CD4-positive, alpha-beta memory T cell (primary cell): ENCODE measurements at places on chromosomes 1 and 21. TPM values are rescaled to one million over a fixed set of nuclear protein-coding genes. Genes with fewer than 3 reads are reported as not detected.

DNA sequence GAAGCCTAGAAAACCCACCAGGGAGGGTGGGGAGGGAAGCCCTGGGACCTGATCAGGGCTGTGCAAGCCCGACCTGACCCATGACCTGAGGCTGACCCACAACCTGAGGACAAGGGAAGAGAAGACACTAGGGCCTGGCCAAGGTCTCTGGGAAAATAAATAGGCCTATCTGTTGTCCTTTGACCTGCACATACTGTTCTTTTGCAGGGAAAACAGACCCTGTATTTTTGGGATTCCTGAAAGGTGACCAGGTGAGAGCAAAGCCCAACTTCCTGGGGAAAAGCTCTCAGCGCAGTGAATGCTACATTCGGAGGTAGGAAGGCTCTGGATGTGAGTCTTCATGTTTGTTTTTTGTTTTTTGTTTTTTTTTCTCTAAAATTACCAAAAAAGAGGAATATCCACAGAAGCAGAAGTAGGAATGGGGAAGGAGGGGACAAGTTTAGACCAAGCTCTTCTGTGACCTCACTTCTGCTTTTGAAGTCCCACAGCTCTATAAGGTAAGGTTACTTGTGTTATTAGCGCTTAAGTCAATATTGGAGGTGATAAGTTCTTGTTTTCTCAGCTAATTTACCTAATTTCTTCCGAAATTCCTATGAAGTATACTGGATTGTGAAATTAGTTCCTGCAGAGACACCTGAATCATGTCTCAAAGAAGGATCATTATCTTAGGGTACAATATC is 26.2 kb upstream of the LYST start:
- H3K4me1 ChIP-seq, result peaks cover 11% of the 10 kb centered on the region
- H3K27ac ChIP-seq, result no peak overlapping the region
- no peak overlapping the region for H3K4me3 ChIP-seq
- H3K27me3 ChIP-seq, result no peaks in the 10 kb centered on the region
- no peaks in the 10 kb centered on the region for H3K36me3 ChIP-seq

- no peak overlapping the region for H3K27ac ChIP-seq
- no peaks in the 10 kb centered on the region for H3K36me3 ChIP-seq
- no peak for DNase-seq
- H3K4me3 ChIP-seq, result no peak overlapping the region
- no peaks in the 10 kb centered on the region for H3K27me3 ChIP-seq
- no peaks in the 10 kb centered on the region for H3K4me1 ChIP-seq
Measured at GRCh38 chr1:220301630-220302029, 29.4 kb upstream of the RAB3GAP2 start.

DNA sequence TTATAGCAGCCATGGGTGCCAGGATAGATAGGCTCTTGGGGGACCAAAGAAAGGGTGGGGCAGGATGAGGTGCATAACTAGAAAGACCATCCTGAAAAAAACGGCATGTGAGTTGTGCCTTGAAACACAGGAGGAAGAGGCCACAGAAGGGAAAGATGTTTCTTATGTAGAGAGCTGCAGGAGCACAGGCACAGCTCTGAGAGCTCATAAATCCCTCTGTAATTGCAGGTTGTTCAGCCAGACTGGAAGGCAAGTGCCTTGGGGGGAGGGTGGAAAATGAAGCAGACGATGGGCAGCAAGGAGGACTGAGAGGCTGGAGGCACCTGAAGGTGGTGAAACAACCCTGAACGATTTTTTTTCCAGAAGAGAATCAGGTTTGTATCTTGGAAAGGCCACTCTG is 170.7 kb downstream of the NR5A2 start:
- no peak overlapping the region for H3K4me3 ChIP-seq
- H3K36me3 ChIP-seq, result no peaks in the 10 kb centered on the region
- no peaks in the 10 kb centered on the region for H3K27me3 ChIP-seq
- H3K4me1 ChIP-seq, result no peaks in the 10 kb centered on the region
- no peak overlapping the region for H3K27ac ChIP-seq
- DNase-seq, result no peak

DNA sequence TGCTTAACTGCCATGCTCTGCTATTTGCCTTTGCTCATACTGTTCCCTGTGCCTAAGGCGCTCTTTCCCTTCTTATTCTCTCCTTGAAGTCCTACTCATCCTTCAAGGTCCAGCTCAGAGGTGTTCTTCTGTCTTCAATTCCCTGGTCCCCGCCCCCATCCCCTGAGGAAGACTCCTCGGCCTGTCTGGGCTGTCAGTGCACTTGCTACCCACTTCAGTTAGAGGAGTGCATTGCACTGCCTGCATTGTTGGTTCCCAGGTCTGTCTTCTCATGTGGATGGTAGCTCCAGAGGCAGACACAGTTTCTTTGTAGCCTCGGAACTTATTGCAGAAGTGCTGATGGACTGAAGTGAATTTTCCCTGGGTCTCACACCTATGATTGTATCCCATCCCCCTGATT is 194.0 kb downstream of the C1orf94 start:
- no peaks in the 10 kb centered on the region for H3K36me3 ChIP-seq
- H3K4me1 ChIP-seq, result no peaks in the 10 kb centered on the region
- H3K4me3 ChIP-seq, result no peak overlapping the region
- H3K27me3 ChIP-seq, result peaks cover 4% of the 10 kb centered on the region
- H3K27ac ChIP-seq, result no peak overlapping the region
- DNase-seq, result no peak

- no peaks in the 10 kb centered on the region for H3K36me3 ChIP-seq
- H3K4me1 ChIP-seq, result no peaks in the 10 kb centered on the region
- H3K4me3 ChIP-seq, result no peak overlapping the region
- H3K27me3 ChIP-seq, result no peaks in the 10 kb centered on the region
Measured at GRCh38 chr1:157411769-157412168, 140.5 kb downstream of the FCRL5 start.

- no peak overlapping the region for H3K27ac ChIP-seq
- no peaks in the 10 kb centered on the region for H3K27me3 ChIP-seq
- no peak overlapping the region for H3K4me3 ChIP-seq
Measured at GRCh38 chr21:45379171-45379900, 25.6 kb upstream of the COL18A1 start.

DNA sequence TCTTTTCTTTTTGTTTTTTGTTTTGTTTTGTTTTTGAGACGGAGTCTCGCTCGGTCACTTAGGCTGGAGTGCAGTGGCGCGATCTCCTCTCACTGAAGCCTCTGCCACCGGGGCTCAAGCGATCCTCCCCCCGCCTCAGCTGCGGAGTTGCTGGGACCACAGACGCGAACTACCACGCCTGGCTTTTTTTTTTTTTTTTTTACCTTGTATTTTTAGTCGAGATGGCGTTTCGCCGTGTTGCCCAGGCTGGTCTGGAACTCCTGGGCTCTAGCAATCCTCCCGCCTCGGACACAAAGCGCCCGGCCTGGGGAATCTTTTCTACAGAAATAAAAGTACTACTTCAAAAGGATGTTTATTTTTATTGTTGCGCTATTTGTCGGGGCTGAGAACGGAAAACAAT is 1.1 kb upstream of the SETDB1 start:
- peak overlapping the region; percentile 97 for H3K4me3 ChIP-seq
- H3K27ac ChIP-seq, result no peak overlapping the region
- no peaks in the 10 kb centered on the region for H3K27me3 ChIP-seq

DNA sequence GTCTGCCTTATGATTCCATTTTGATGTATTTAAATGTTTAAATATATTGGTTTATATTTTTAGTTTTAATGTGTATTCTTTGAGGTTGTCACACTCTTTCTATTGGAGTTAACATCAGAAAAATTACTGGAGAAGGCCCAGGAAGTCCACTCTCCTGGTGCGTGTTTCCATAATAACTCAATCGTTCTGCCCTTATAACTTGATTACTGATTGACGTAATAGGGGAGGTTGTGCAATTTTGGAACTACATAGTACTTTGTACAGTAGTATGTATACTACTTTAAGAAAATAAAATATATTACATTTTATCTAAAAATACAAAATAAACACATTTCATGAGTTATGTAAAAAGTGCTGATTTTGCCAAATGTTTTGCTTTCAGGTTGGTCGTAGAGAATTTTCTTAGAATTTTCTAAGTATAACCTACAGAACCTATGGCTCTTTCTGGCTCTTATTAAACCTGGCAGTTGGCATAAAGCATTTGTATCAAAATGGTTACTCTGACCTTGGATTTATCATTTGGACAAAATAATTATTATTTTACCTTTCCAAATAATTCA is 5.7 kb downstream of the PLA2G4A start:
- no peaks in the 10 kb centered on the region for H3K27me3 ChIP-seq
- no peak overlapping the region for H3K27ac ChIP-seq
- no peaks in the 10 kb centered on the region for H3K36me3 ChIP-seq
- no peak for DNase-seq
- no peaks in the 10 kb centered on the region for H3K4me1 ChIP-seq
- no peak overlapping the region for H3K4me3 ChIP-seq

DNA sequence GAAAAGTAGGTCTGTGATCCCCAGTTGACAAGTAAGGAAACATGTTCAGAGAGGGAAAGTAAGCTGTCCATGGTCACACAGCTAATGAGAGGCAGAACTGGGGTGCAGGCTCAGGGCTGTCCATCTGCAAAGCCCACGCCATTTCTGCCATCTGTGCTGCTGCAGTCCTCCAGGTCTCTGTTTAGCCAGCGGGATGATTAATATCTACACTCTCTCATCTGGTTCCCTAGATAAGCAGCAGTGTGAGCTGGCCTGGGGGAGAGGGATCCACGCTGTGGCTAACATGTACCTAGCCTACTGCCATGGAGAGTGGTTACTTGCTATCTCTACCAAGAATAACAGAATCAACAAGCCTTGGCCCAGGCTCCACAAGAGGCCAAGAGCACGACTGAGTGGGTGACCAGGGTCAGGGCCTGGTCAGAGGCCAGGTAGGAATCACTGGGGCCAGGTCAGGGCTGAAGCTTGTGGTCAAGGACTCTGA is 75.2 kb downstream of the TRABD2B start:
- H3K27ac ChIP-seq, result no peak overlapping the region
- no peak for DNase-seq
- no peaks in the 10 kb centered on the region for H3K27me3 ChIP-seq
- no peaks in the 10 kb centered on the region for H3K4me1 ChIP-seq
- H3K36me3 ChIP-seq, result no peaks in the 10 kb centered on the region

Gene NR5A2
- not detected for total RNA-seq

Gene TRAF3IP3
- total RNA-seq, result 574 TPM

Gene OR2AK2
- 0.35 TPM for total RNA-seq

Gene SLC45A1
- total RNA-seq, result 0.94 TPM
